ENCODE measurements at places on chromosomes 3 and 15. TPM values are rescaled to one million over a fixed set of nuclear protein-coding genes. Genes with fewer than 3 reads are reported as not detected.

TCAIM gene
- polyA plus RNA-seq, result 9.8 TPM

CPB1 gene
- not detected for polyA plus RNA-seq

ECE2 gene
- 0.48 TPM for polyA plus RNA-seq

TTC21A gene
- polyA plus RNA-seq, result 2.5 TPM

POPDC2 gene
- 0.36 TPM for polyA plus RNA-seq

GP5 gene
- polyA plus RNA-seq, result 0.15 TPM

AP3B2 gene
- polyA plus RNA-seq, result 9.8 TPM

FOXL2 gene
- polyA plus RNA-seq, result 0.89 TPM

COL6A5 gene
- 0.05 TPM for polyA plus RNA-seq

ETFA gene
- 61.7 TPM for polyA plus RNA-seq

CPLX3 gene
- not detected for polyA plus RNA-seq

GOLGA6D gene
- polyA plus RNA-seq, result 0.71 TPM

SST gene
- 3.2 TPM for polyA plus RNA-seq

CASR gene
- polyA plus RNA-seq, result 0.03 TPM

PARP14 gene
- polyA plus RNA-seq, result 8.7 TPM

PCLAF gene
- 206 TPM for polyA plus RNA-seq

NPAP1 gene
- 0.10 TPM for polyA plus RNA-seq

CLDN16 gene
- not detected for polyA plus RNA-seq

ZNF710 gene
- polyA plus RNA-seq, result 16.0 TPM

TMEM45A gene
- polyA plus RNA-seq, result 11.1 TPM

LMCD1 gene
- polyA plus RNA-seq, result 21.8 TPM

SETMAR gene
- polyA plus RNA-seq, result 11.2 TPM

CLDN18 gene
- polyA plus RNA-seq, result 0.19 TPM

GOLGA8T gene
- polyA plus RNA-seq, result not detected

GOLGA6A gene
- 0.57 TPM for polyA plus RNA-seq

SGO1 gene
- polyA plus RNA-seq, result 95.0 TPM

UACA gene
- polyA plus RNA-seq, result 25.9 TPM

CFAP100 gene
- polyA plus RNA-seq, result not detected

COL6A6 gene
- 0.10 TPM for polyA plus RNA-seq

PLCB2 gene
- 7.5 TPM for polyA plus RNA-seq

ITGA11 gene
- polyA plus RNA-seq, result 0.40 TPM

NLGN1 gene
- polyA plus RNA-seq, result 4.4 TPM

DHX36 gene
- polyA plus RNA-seq, result 107 TPM

NTRK3 gene
- 4.0 TPM for polyA plus RNA-seq

CHRM5 gene
- polyA plus RNA-seq, result not detected

LYZL4 gene
- polyA plus RNA-seq, result not detected

TRH gene
- polyA plus RNA-seq, result 0.10 TPM

SLC2A2 gene
- polyA plus RNA-seq, result not detected

KIF15 gene
- 21.8 TPM for polyA plus RNA-seq

RBP2 gene
- polyA plus RNA-seq, result not detected

DAZL gene
- 2.5 TPM for polyA plus RNA-seq

SUCNR1 gene
- polyA plus RNA-seq, result not detected

EMC7 gene
- 50.0 TPM for polyA plus RNA-seq

PAQR5 gene
- 8.7 TPM for polyA plus RNA-seq

CRABP1 gene
- polyA plus RNA-seq, result 536 TPM

RLBP1 gene
- not detected for polyA plus RNA-seq

PP2D1 gene
- 0.40 TPM for polyA plus RNA-seq

ZDHHC23 gene
- polyA plus RNA-seq, result 3.5 TPM

SKOR1 gene
- polyA plus RNA-seq, result not detected

HACD2 gene
- 13.4 TPM for polyA plus RNA-seq

COL7A1 gene
- polyA plus RNA-seq, result 3.0 TPM
